Uterine smooth muscle cell (primary cell): ENCODE measurements at places on chromosomes 7 and 10. TPM values are rescaled to one million over a fixed set of nuclear protein-coding genes. Genes with fewer than 3 reads are reported as not detected.

The PPP1R9A gene
- total RNA-seq, result 1.9 and 2.6 TPM in 2 replicates

The GNGT1 gene
- total RNA-seq, result not detected in 2 replicates

The EPDR1 gene
- total RNA-seq, result 12.8 and 24.2 TPM in 2 replicates

The ASCC1 gene
- 23.6 and 26.2 TPM in 2 replicates for total RNA-seq

The GPR37 gene
- total RNA-seq, result 1.5 and 2.0 TPM in 2 replicates

The VGF gene
- 198 and 249 TPM in 2 replicates for total RNA-seq

The ZNF239 gene
- total RNA-seq, result 8.9 and 9.8 TPM in 2 replicates

The ZNF365 gene
- 6.1 and 9.0 TPM in 2 replicates for total RNA-seq

The TAC1 gene
- 0.33 and 0.75 TPM in 2 replicates for total RNA-seq
